ENCODE measurements at places on chromosomes 7 and 10.

DNA sequence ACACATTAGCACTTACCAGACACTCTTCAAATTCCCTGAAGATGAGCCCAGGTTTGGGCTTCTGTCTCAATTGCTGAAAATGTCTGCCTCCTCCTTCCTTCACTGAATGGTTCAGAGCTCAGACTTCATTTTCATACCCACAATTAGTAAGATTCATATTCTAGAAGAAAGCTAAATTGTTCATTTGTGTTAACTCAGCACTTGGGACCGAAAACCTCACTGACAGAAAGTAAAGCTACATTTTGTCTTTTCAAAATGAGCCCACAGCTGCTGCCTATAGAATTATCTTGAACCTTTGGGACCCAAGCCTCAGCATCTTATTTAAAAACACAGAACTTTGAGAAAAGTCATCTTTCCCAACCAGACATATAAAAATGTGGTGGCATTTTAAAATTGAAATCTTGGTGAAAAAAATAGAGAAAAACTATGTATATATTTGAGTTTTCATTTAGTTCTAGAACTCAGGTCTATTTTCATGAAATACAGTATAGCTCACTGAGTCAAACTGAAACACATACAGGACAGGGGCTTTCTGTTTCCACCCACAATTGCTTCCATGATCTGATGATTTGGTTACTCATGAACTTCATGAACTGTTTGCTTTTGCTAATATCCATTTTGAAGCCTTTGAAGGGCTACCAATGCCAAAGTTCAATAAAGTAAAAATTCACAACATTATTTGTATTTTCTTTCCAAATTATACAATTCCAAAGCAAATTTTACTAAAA, 119.1 kb upstream of the PFKP start:
- no peak for DNase-seq

GRCh38 chr10:69572159-69573055, 815 bp downstream of the NEUROG3 start:
- DNase-seq, result no peak

DNA sequence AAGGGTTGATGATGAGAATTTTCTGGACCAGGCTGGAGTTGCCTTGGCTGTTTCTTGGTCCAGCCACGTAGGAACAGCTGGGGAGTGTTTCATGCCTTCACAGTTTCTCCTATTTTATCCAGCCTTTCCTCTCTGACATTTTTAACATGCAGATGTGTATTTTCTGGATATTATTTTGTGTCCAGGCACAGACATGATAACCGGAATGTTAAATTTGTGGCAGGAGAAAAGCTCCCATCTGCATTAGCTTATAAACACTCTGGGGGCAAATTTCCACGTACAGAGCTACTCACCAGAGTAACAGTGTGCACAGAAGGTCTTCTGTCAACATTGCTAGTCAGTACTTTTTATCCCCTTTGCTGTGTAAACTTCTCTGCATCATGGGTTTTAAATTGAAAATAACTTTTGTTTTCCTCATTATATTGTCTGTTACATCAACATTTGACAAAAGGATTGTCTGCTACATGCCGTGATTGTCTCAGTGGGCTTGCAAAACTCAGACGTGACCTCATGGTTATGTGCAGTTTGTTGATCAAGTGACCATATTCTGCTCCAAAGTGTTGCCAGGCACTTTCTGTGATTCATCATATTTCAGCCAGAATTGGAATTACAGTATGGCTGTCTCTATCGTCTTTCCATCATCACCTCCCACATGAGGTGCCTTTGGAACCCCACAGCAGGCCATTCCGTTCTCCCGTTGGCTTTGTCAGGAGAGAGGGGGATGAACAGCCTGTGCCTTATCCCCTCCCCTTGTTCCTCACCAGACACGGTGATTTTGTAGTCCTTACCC, 41.4 kb downstream of the INSYN2A start:
- DNase-seq, result no peak

- DNase-seq, result no peak
These were observed 14.3 kb downstream of the SKIDA1 start for GRCh38 chr10:21511095-21511570.

GRCh38 chr10:79402951-79403350, 42.5 kb downstream of the ZCCHC24 start:
- peak; percentile 10 for DNase-seq

GRCh38 chr7:102317231-102318059, 30.8 kb downstream of the SH2B2 start:
- DNase-seq, result no peak

- no peak for DNase-seq
These were observed 150.4 kb upstream of the NEBL start for GRCh38 chr10:21047511-21047910.

DNA sequence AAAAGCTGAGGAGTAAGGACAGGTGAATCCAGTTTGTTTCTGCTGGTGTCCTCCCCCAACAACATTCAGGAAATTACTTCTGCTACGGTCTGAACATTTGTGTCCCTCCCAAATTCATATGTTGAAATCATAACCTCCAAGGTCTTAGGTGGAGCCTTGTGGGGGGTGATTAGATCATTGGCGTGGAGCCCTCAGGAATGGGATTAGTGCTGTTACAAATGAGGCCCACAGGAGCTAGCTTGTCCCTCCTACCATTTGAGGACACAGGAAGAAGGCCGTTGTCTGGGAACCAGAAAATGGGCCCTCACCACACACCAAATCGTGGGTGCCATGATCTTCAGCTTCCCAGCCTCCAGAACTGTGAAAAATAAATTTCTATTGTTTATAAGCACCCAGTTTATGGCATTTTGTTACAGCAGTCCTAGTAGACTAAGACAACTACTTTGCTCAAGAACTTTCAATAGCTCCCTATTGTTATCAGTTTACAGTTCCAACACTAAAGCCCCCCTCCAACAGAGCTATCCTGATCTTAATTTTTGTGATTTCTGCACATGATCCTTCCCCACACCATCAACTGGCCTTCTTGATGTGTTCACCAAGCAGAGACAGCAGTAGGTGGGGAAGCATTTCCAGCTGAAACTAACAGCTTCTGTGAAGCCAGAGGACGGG, 2.1 kb upstream of the LRMDA start:
- no peak for DNase-seq

GRCh38 chr7:131897790-131898165, 341.4 kb upstream of the PODXL start:
- DNase-seq, result no peak

DNA sequence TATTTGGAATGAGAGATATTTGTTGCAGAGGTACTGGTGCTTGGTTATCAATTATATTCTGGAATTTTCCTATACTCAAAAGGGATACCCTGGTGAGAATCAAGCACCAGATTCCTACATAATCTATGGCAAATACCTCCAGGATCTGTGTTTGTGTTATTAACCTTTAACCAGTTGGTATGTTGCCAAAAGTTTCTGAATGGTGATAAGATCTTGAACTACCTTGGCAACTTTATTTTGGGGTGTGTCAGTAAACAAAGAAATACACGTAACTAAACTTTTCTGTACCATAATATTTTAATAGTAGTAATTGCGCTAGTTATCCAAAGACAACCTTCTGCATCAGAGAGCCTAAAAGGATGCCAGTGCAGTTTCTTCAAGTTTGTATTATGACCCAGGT, 13.4 kb downstream of the SCIN start:
- no peak for DNase-seq

- no peak for DNase-seq
These were observed 35.8 kb downstream of the GBF1 start for GRCh38 chr10:102281102-102281487.

DNA sequence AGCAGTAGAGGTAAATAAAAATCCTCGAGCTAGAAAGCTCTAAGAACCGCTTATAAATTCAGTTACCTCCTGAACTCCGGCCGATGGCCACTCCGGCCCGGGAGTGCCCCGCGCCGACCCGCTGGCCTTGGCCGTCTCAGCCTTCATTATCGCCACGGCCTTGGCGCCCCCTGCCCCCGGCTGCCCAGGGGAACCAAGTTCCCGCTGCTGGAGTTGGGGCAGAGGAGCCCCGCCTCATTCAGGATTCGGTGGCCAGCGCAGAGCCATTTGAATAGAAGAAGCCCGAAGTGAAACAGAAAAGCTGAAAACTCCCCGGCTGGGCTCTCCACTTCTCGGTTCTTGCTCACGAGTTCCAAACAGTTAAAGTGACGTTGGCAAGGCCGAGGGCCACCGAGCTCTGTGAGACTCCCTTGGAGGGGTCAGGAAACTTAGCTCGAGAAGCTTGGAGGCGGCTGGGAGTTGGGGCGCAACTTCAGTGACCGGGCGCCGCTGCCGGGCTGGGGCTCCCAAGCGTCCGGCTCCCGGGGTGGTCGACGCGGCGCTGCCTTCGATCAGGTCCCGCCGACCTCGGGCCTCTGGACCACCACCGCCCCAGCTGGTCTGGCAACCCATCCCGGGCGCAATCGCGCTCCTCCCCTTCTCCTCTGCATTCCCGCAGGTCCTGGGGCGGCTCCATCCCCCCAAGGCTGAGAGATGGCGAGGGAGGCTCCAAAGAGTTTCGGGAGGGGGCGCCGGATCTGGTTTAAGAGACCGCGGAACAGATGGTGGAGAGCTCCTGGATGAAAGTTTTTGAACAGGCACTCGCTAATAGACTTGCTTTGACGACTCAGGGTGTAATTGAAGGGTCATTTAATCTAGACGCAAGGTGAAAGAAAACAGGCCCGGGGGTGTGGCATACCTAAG, 5.8 kb upstream of the FEZF1 start:
- DNase-seq, result no peak

GRCh38 chr10:47438857-47439474, 44.9 kb downstream of the ANXA8 start:
- DNase-seq, result no peak

DNA sequence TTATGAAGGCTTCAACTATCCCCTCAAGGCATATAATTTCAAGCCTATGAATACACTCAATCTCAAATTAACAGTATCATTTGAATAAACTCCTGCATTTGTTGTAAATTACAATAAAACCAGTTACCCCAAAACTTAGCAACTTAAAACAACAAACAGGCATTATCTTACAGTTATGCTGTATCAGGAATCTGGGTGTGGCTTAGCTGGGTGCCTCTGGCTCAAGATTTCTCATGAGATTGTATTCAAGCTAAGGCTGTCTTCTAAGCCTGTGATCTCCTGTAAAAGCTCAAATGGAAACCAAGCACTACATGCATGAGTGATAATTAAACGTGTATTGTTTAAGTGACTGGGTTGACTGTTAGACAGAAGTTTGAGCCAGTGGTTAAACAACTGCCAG, 341.0 kb upstream of the PHF14 start:
- DNase-seq, result no peak

- DNase-seq, result no peak
These were observed 36.6 kb upstream of the SEMA3A start for GRCh38 chr7:84231157-84231556.

- no peak for DNase-seq
These were observed 98.9 kb downstream of the KMT2C start for GRCh38 chr7:152336754-152337368.

DNA sequence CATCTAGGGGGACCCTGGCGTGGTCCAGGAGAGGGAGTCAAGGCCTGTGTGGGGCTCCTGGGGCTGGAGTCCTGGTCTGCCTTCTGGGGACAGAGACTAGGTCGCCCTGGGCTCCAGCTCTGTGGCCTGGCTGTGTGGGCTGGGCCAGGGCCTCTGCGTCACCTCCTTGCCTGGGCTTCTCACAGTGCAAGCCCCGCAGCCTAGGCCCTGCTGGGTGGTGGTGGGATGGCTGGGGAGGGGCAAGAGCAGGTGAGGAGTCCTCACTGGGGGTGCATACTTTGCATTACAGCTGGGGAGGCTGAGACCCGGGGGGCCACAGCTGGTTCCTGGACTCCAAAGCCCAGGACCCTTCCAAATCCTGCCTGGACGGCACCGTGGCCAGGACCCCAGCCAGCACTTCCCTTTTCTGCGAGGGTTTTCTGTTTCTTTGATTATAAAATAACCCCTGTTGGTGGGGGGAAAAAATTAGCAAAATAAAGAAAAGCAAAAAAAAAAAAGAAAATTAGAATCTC, 23.5 kb downstream of the PWWP2B start:
- DNase-seq, result no peak

- DNase-seq, result no peak
These were observed 188.9 kb upstream of the MALRD1 start for GRCh38 chr10:18859659-18860058.

DNA sequence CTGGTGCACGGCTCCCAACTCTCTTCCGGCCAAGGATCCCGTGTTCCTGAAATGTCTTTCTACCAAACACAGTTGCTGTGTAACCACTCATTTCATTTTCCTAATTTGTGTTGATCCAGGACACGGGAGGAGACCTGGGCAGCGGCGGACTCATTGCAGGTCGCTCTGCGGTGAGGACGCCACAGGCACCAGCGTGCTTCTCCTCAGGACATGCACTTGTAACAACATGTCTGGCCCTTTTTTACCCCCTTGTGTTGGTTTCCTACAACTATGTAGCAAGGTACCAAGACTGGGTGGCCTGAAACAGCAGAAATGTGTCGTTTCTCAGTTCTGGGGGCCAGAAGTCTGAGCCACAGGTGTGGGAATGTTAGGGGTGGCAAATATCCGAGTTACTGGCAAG, 18.2 kb downstream of the CALML5 start:
- DNase-seq, result no peak

DNA sequence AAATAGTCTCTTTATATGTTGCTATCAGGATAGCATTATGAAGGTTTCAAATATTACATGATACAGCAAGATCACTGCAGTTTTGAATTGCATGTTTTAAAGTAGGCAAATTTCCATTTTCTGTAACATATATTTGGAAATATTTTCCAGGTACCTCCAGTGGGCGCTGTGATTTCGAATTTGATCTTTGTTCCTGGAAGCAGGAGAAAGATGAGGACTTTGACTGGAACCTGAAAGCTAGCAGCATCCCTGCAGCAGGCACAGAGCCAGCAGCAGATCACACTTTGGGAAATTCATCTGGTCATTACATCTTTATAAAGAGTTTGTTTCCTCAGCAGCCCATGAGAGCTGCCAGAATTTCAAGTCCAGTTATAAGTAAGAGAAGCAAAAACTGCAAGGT, 299.0 kb downstream of the MALRD1 start:
- DNase-seq, result no peak

DNA sequence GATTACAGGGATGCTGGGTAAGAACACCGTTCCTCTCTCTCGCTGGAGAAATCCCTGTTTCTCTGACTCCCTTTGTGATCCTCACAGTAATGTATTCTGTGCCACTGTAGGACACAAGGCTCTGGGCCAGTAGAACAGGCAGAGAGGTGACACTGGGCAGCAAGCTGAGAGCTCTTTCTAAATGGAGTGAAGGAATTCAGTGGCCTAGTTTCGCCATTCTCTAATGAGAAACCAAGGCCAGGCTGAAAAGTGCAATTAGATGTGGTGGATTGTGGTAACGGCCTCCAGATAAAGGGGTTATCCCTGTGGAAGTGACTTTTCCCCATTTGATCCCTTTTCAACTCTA, 12.8 kb downstream of the KCTD7 start:
- DNase-seq, result no peak

GRCh38 chr7:100965723-100966541, 3.4 kb upstream of the MUC12 start:
- peak; percentile 51 for DNase-seq

DNA sequence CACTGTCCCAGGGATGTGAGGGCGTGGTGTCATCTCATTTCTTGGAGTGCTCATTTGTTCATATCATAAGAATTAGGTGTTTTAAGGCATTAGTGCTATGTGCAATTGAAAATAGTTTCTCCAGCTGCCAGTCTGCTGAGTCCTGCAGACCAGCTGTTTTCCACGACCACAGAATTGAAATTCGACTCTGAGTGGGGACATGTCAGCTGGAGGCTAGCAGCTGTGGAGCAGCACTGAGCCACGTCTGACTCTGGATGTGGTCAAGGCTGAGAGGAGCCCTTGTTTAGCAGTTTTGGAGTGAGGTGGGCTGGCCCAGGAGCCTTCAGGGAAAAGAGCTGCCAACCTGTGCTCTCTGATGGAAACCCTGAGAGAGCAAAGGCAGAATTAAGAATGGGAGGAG, 156.3 kb upstream of the GRB10 start:
- DNase-seq, result no peak

Measured in left ventricle myocardium inferior (tissue), 1 donor.